Liver (tissue), 10 donors: ENCODE measurements at places on chromosomes 7 and 10. TPM values are rescaled to one million over a fixed set of nuclear protein-coding genes. Genes with fewer than 3 reads are reported as not detected.

SFTPD gene
- total RNA-seq, result 0.17 TPM

GRID2IP gene
- 0.05 TPM for total RNA-seq

DNA sequence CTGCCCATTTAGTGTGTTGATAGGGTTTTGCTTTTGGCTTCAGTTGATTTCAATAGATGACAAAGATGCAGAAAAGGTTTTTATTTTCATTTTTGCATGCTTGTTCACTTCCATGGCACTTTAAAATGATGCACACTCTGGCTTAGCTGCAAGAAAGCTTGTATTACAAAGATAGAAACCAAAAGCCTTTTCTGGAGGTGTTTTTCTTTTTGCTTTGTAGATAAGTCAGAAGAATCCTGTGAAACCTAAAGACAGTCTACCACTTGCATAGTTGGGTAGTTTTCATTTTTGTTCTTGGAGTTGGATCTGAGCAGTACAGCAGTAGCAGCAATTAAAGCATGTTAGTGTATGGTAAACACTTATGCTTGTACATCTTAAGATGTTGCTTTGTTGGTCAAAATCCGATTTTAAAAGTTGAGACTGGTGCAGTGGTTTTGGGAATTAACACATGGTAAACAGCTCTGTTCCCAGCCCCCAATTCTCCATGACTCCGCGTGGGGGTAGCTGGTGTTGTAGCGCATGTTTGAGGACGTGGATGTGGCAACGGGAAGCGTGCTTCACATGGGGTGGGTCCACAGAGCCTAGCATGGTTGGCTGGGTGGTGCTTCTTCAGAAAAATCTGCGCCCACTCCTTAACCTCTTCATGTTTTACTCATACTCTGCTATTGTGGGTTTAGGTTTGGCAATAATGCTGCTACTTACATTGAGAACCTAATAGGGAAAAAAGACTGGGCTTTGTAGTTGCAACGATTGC lies 19.8 kb downstream of the CCNY start:
- DNase-seq, result no peak
- H3K36me3 ChIP-seq, result no peaks in the 10 kb centered on the region
- no peak overlapping the region for H3K4me3 ChIP-seq
- no peaks in the 10 kb centered on the region for H3K27me3 ChIP-seq
- peaks cover 20% of the 10 kb centered on the region for H3K4me1 ChIP-seq
- H3K27ac ChIP-seq, result no peak overlapping the region

GRCh38 chr10:130036296-130037065 lies 72.4 kb upstream of the EBF3 start:
- no peaks in the 10 kb centered on the region for H3K27me3 ChIP-seq
- no peaks in the 10 kb centered on the region for H3K36me3 ChIP-seq
- no peak overlapping the region for H3K4me3 ChIP-seq
- H3K4me1 ChIP-seq, result no peaks in the 10 kb centered on the region

- no peaks in the 10 kb centered on the region for H3K4me1 ChIP-seq
- H3K27ac ChIP-seq, result no peak overlapping the region
- H3K4me3 ChIP-seq, result no peak overlapping the region
Measured at GRCh38 chr7:111312966-111313365, 222.0 kb downstream of the LRRN3 start.

GRCh38 chr7:1674161-1675035 lies 4.3 kb downstream of the ELFN1 start:
- H3K4me1 ChIP-seq, result peaks cover 12% of the 10 kb centered on the region
- H3K36me3 ChIP-seq, result no peaks in the 10 kb centered on the region
- no peak overlapping the region for H3K27ac ChIP-seq
- no peaks in the 10 kb centered on the region for H3K27me3 ChIP-seq
- H3K4me3 ChIP-seq, result no peak overlapping the region
